C1 segment of cervical spinal cord (tissue), 14 donors: ENCODE measurements at places on chromosomes 5 and 9.
A peak's percentile ranks its signal among the peaks of the same experiment; 100 is the strongest.

- no peak for DNase-seq
Observed at GRCh38 chr5:112217843-112218579, 201.1 kb downstream of the EPB41L4A start.

DNA sequence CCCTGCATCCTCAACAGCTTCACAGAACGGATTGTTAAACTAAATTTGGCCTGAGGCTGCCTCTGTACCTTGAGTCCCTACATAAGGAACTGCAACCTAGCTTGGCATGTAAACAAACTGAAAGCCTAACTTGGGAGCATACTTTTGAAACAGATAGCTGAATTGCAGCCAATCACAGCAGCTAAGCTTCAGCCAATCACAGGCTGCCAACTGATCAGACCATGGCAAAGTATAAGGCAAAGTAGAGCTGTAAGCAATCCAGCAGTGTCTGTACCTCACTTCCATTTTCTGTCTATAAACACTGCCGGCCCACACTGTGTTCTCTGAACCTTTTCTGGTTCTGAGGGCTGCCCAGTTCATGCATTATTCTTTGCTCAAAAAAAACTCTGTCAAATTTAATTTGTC lies 8.9 kb upstream of the ZNF483 start:
- no peak for DNase-seq

DNA sequence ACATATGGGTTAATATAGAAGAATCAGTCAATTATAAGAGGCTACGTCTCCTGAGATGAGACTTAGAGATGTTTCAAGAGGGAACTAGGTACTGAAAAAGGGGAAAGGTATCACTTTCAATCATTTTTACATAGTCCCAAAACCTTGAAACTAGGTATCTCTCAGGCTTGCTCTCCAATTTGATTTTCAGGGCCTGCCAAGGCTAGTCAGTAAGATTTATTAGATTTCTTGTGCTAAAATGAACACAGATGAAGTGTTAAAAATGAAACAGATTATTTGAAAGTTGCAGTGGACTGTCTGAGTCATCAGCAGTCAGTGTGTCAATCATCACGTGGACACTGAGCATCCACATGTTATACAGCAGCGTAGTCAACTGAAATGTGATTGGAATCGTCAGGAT lies 591.1 kb downstream of the DTWD2 start:
- DNase-seq, result no peak

- DNase-seq, result no peak
Observed at GRCh38 chr9:35285731-35286130, 123.9 kb downstream of the UNC13B start.

DNA sequence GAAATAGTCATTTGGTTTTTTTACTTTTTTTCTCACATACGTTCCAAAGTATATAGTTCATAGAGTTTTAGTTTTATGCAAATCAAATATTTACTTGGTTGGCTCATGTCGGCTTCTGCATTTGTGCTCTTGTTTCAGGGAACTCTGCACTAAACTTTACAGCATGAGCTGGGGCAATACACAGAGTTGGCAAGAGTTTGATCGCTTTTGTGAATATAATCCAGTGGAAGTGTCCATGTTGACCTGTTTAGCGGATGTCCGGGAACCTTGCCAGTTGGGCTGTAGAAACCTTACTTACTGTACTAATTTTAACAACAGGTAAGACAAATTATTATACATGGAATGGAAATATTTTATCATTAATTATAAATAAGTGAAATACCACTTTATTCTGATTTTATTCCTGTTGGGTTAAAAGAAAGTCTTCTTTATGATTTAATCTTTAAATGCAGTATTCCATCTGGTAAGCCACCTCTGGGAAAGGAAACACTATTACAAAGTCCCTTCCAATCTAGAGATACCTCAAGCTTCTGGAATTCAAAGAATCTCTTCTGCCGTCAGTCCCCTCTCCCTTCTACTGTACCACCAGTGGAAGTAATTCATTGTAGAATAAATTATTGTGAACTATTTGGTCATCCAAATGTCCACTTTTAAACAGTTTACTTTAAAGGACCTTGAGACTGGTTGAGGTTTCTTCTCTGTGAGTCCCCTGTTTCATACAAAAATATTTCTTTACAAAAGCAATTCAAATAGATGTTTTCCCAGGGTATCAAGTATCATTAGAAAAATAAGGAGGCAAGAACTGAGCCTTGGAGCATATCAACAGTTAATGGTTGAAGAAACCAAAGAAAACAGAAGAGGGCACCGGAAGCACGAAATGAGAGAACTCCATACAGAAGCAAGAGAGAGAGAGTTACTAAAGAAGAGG lies 45.2 kb upstream of the GLIPR2 start:
- DNase-seq, result no peak

- no peak for DNase-seq
Observed at GRCh38 chr9:137368431-137369035, 54.4 kb downstream of the EXD3 start.

GRCh38 chr5:179118756-179119414 lies 58.7 kb downstream of the ZNF354C start:
- DNase-seq, result no peak

DNA sequence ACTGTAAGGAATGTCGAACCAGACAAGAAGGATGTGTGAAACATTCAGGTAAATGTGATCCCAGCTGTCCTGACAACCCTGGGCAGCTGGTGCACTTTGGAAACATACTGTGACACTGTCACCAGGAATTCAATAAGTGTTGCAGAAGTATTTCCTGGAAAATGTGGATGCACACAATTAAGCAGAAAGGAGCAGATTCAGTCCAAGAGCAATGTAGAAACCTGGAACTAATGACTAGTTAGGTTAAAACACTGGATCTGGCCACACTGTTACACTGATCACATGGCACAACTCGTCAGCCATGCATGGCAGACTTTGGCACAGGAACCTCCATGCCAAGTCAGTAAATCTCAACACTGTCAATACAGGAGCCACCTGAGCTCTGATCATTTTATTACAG lies 109.0 kb downstream of the FAM174A start:
- no peak for DNase-seq

DNA sequence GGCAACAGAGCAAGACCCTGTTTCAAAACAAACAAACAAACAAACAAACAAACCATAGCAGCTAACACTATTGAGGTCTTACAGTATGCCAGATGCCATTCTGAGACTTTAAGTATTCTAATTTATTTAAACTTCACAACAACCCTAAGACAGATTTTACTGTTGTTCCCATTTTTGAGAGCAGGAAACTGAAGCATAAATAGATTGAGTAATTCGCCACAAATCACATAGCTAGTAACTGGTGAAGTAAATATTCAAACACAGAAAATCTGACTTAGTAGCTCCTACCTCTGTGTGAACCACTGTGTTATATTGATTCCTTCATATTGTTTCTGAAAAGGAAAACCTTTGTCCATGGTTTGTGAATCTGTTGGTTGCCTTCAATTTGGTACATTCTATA lies 98.4 kb downstream of the UNC13B start:
- no peak for DNase-seq

- DNase-seq, result no peak
Observed at GRCh38 chr9:109341561-109341960, 20.7 kb upstream of the EPB41L4B start.

DNA sequence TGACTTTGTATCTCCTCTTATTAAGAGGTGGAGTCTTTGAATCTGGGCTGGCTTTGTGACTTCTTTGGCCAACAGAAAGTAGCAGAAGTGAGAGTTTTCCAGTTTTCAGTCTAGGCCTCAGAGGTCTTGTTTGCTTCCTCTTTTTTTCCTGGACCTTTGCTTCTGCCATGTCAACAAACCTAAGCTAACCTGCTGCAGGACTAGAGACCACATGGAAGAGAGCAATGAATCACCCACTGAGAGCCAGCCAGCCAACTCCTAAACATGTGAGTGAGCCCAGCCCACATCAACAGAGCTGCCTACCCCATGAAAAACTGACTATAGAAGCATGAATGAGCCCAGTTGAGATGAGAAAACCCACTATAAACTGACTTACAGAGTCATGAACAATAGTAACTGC lies 29.9 kb downstream of the MRPL22 start:
- DNase-seq, result no peak

- DNase-seq, result no peak
Observed at GRCh38 chr9:25658571-25658970, 19.7 kb downstream of the TUSC1 start.

GRCh38 chr5:151820903-151821302 lies 49.1 kb downstream of the G3BP1 start:
- DNase-seq, result no peak

- peak; percentile 71 for DNase-seq
Observed at GRCh38 chr9:101028346-101029314, at the start of gene PLPPR1. TSS of gene PLPPR1 (plus strand) at chr9:101028727.

DNA sequence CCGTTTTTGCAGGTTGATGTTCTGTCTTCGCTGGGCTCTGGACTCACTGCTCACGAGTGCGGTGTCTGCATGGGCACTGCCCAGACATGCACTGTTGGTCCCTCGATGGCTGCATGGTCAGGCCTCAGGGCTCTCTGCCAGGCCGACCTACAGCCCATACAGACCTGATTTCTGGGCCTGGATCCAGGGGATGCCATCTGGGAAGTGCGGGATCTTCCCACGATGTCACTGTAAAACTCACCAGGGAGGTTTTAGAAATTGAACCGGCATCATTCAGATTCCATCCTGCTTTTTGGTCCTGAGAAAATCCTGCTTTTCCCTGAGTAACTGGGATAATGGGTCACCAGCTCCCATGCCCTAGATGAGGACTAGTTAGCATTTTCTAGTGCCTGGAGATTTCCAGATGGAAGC lies 9.1 kb downstream of the S1PR3 start:
- DNase-seq, result no peak

DNA sequence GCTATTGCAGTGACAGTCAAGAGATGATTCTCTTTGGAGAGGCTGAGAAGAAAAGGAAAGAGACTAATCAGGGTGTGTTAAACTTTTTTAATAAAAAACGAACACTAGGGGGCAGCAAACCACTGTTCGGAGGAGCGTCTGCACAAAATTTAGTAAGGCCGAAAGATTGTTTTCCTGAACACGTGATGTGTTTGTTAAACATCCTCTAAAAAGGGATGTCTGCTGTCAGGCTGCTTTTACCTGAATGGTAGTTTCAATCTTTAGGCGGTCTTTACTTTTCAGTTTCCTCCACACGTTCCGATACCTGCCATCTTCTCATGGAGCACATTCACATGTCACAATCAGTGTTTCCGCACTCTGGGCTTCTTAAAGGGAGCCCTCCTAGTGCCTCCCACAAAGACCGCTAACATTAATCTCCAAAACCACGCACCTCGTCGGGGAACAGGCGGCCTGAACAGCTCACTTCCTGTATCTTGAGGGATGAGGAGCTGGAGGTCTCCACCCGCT lies 125.2 kb downstream of the GPBP1 start:
- no peak for DNase-seq

DNA sequence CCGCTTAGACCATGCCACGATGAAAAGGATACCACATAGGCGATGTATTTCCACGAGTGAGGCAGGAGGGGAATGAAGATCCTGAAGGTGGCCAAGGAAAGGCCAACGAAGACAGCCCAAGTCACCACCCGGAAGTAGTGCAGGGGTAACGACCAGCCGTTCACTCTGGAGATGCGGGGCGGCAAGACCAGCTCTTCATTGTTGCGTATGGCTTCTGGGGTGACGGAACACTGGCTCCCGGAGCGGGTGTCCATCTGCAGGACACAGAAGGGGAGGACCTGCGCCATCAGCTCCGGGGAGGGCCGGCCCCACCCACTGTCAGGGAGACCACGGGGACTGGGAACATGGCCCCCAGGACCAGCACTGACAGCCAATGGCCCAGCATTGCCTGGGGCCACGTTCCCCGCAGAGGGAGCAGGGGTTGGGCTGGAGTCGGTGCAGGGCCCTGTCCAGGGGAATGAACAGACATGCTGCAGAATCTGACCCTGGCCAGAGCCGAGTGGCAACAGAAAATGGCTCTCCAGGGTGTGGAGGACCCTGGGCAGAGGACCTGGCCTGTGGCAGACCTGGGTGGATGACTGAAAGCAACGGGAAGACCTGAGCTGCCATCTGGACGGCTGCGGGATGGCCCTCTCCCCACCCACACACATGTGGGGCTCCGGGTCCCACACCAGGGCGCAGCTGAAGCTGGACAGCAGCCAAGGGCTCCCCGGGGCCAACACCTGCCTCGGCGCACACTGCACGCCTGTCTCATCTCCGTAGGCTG lies 17.7 kb downstream of the ZDHHC11B start:
- DNase-seq, result no peak

- DNase-seq, result no peak
Observed at GRCh38 chr5:82290908-82291307, 12.8 kb upstream of the RPS23 start.

DNA sequence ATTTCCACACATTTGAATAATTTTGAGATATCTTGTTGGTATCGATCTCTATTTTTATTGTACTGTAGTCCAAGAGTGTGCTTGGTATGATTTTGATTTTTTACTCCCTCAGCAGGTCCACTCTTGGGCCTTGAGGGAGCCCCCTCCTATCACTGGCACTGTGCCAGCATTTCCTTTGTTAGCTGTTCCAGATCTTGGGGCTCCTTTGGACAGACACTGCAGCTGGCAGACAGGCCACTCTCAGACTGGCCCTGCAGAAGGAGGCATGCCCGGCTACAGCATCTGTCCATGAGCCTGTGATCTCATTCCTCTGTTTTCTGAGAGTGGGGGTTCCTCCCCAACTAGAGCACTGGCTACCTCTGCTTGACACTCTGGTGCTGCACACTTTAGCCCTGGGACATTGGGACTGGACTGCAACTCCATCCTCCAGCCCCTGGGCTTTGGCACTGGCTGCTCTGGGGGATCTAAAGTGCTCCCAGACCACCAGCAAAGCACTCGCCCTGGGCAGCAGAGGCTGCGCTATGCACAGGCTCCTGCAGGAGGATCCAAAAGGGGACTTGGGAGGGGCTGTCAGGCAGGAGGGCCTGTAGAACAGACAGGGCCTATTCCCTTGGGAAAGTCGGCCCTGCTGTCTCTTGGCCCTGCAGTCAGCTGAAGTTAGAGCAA lies 271.3 kb upstream of the DMAC1 start:
- no peak for DNase-seq

DNA sequence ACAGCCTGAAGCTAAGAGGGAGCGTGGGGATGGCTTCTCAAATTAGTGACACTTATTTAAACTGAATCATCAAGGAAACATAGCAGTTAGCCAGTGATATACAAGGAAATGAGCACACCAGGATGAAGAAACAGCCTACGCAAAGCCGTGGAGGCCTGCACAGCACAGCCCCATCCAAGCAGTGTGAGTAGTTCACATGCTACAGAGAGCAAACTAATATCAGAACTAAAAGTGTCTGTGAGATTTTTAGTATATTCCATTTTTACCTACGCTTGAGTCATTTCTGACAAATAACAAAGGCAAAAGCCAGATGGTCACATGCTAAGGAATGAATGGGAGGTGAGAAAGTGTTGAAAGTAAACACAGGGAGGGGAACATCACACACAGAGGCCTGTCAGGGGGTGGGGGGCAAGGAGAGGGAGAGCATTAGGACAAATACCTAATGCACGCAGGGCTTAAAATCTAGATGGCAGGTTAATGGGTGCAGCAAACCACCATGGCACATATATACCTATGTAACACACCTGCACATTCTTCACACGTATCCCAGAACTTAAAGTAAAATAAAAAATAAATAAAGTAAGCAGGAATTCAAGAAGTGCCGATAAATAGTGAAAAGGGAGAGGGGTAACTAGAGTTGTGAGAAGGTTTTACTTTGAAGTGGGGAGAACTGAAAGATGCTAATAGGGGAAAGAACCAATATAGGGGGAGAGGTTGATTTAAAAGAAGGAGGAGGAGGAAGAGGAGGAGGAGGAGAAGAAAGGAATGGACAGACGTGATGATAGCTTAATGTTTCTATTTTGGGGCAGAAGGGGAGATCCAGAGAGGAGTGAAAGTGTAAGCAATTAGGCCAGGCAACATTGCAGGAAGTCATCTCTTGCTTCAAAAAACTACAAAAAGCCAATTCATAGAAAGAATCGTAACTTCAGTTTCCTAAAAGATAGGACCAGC lies 100.9 kb upstream of the PTGER4 start:
- DNase-seq, result no peak

- DNase-seq, result no peak
Observed at GRCh38 chr5:96226941-96227552, 206.0 kb downstream of the PCSK1 start.
